ENCODE measurements at places on chromosomes 1 and 21. TPM values are rescaled to one million over a fixed set of nuclear protein-coding genes. Genes with fewer than 3 reads are reported as not detected.

Gene OR2G6
- not detected for total RNA-seq

Gene NR1I3
- total RNA-seq = not detected

- peak; percentile 49 for DNase-seq
Observed at GRCh38 chr1:22861764-22862440, 110.8 kb downstream of the LACTBL1 start.

DNA sequence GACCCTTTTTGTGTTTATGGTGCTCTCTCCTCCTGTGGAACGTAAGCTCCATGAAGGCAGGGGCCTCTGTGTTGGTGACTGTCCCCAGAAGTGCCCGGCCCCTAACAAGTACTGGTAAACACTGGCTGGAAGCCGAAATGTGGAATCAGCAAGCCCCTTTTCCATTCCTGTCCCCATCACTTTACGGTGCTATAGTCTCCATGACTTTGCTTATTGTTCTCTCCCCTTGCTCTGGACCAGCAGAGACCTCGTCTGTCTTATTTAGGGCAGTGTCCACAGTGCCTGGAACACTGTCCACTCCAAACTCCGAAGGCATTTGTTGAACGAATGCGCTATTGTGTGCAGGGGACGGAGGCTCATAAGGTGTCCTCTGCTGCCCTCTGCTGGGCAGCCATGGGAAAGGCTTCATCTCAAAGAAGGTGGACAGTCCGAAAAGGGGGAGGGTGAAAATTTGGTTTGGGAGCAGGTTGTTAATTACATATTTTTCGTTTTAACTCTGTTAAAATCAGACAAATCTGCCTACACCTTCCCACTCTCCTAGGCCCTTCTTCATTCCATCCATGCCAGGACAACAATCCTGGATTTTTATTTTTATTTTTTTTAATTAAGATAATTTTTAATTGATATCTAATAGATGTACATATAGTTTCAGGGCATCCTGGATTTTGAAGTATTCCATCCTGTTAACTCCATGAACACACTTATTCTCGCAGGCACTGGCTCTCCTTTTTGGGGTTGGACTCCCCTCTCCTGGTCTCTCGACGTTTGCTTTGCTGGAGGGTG lies 115.6 kb downstream of the PGBD5 start:
- DNase-seq = peak; percentile 86

- DNase-seq = no peak
Observed at GRCh38 chr1:33903210-33903589, 39.3 kb downstream of the HMGB4 start.

- no peak for DNase-seq
Observed at GRCh38 chr1:100791586-100791985, 72.0 kb downstream of the VCAM1 start.
